ENCODE measurements at places on chromosomes 12 and 14. TPM values are rescaled to one million over a fixed set of nuclear protein-coding genes. Genes with fewer than 3 reads are reported as not detected.
A peak's percentile ranks its signal among the peaks of the same experiment; 100 is the strongest.

- DNase-seq: no peak
- H3K4me3 ChIP-seq: no peak overlapping the region
- H3K4me1 ChIP-seq: peaks cover 18% of the 10 kb centered on the region
- no peak overlapping the region for H3K27ac ChIP-seq
- no peaks in the 10 kb centered on the region for H3K36me3 ChIP-seq
- H3K27me3 ChIP-seq: no peaks in the 10 kb centered on the region
Measured at GRCh38 chr12:24894879-24895278, 54.0 kb downstream of the BCAT1 start.

GRCh38 chr12:76183459-76184186 is 99.1 kb upstream of the NAP1L1 start:
- no peaks in the 10 kb centered on the region for H3K36me3 ChIP-seq
- no peak overlapping the region for H3K4me3 ChIP-seq
- no peak overlapping the region for H3K27ac ChIP-seq
- no peaks in the 10 kb centered on the region for H3K4me1 ChIP-seq

DNA sequence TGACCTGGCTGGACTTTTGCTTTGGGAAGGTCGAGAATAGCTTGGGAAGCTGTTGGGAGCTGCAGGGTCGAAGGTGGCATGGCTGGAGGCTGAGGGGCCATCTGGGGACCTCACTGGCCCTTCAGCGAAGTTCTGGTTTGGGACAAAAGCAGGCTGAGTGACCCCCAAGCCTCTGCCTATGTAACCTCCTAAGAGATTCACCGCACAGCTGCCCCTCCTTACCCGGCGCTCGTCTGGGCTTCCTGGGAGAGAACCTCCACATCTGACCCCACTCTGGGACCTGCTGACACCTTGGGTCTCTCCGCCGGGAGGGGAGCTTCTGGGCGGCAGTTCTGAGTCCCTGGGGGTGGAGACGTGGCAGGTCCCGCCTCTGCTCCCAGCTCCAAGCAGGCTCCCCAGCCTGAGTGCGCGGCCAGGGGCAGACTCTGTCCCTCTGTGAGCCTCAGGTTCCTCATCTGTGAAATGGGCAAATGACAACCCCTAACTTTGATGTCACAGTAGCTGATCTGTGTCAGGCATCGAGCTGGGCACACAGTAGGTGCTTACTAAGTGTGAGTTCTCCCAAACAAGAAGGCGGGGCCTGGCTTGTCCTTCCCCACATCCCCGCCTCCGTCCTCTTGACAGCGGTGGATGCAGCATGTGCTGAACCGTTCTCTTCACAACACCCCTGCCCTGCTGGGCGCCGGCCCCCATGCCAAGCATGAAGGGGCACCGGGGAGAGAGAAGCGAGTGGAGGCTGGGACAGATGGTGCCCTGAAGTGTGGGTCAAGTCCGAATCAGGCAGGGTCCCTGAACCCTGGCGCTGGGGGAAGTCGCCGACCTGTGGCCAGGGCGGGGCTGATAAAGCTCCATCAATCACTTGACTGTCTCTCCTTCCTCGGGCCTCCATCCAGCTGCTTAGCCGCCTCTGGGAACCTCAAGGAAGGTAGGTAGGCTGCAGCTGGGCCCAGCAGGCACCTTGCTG is 3.8 kb downstream of the EXOC3L4 start:
- peaks cover 20% of the 10 kb centered on the region for H3K4me1 ChIP-seq
- no peaks in the 10 kb centered on the region for H3K36me3 ChIP-seq
- H3K4me3 ChIP-seq: no peak overlapping the region
- peaks cover 40% of the 10 kb centered on the region for H3K27me3 ChIP-seq
- no peak overlapping the region for H3K27ac ChIP-seq

GRCh38 chr14:104081951-104082464 is 3.5 kb upstream of the ASPG start:
- H3K27ac ChIP-seq: no peak overlapping the region
- H3K36me3 ChIP-seq: no peaks in the 10 kb centered on the region
- DNase-seq: peak; percentile 40
- H3K27me3 ChIP-seq: peaks cover 23% of the 10 kb centered on the region

GRCh38 chr14:74936731-74937130 is 13.7 kb upstream of the RPS6KL1 start:
- H3K27ac ChIP-seq: no peak overlapping the region
- H3K36me3 ChIP-seq: no peaks in the 10 kb centered on the region
- no peak for DNase-seq
- peaks cover 54% of the 10 kb centered on the region for H3K4me1 ChIP-seq
- no peaks in the 10 kb centered on the region for H3K27me3 ChIP-seq

DNA sequence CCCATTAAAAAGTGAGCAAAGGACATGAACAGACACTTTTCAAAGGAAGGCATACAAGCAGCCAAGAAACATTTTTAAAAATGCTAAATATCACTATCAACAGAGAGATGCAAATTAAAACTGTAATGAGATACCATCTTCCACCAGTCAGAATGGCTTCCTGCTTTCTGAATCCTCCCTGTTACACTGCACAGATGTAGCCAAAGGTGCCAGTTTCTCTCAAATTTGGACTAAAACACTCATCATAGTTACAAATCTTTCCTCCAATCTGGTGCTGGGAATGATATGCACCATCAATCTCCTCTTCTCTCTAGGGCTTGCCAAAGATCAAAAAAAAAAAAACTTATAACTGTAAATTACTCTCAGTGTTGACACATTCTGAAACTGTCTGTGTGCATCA is 311.8 kb upstream of the CLEC14A start:
- H3K27me3 ChIP-seq: no peaks in the 10 kb centered on the region
- DNase-seq: no peak
- H3K36me3 ChIP-seq: no peaks in the 10 kb centered on the region
- H3K4me1 ChIP-seq: no peaks in the 10 kb centered on the region
- H3K4me3 ChIP-seq: no peak overlapping the region
- H3K27ac ChIP-seq: no peak overlapping the region

- no peak overlapping the region for H3K27ac ChIP-seq
- DNase-seq: no peak
- H3K4me1 ChIP-seq: no peaks in the 10 kb centered on the region
- H3K4me3 ChIP-seq: no peak overlapping the region
Measured at GRCh38 chr14:50501642-50502041, 30.7 kb downstream of the MAP4K5 start.

GRCh38 chr12:83027021-83027723 is 340.5 kb downstream of the TMTC2 start:
- DNase-seq: no peak
- H3K36me3 ChIP-seq: no peaks in the 10 kb centered on the region
- H3K27ac ChIP-seq: no peak overlapping the region
- H3K27me3 ChIP-seq: no peaks in the 10 kb centered on the region
- H3K4me3 ChIP-seq: no peak overlapping the region
- no peaks in the 10 kb centered on the region for H3K4me1 ChIP-seq

GRCh38 chr12:95974358-95974757 is 21.8 kb downstream of the HAL start:
- H3K27ac ChIP-seq: no peak overlapping the region
- no peaks in the 10 kb centered on the region for H3K4me1 ChIP-seq
- H3K36me3 ChIP-seq: no peaks in the 10 kb centered on the region
- no peak for DNase-seq
- no peak overlapping the region for H3K4me3 ChIP-seq

DNA sequence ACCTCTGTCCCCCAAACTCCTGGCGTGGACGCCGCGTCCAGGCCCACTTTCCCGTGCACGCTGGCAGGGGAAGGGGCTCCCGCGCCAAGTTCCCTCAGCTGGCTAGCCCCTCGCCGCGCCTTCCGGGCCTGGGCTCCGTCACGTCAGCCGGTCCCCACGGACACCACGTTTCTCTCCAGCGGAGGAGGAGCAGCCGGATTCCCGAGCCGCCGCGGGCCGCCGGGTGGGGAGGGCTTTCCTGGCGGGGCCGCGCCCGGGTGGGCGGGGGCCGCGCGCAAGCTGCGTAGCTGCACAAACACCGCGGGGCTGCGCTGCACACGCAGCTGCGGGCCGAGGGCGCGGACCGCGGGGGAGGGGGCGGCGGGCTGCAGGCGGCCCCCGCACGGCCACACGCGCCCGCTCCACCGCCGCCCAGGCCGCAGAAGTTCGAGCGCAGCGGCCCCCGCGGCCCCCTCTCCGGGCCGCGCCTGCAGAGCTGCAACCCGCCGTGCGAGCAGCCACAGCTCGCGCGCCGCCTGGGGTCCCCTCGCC is 45.1 kb upstream of the PNMA1 start:
- peaks cover 88% of the 10 kb centered on the region for H3K4me1 ChIP-seq
- peak overlapping the region; percentile 100 for H3K27ac ChIP-seq
- DNase-seq: peak; percentile 79
- no peaks in the 10 kb centered on the region for H3K27me3 ChIP-seq
- peak overlapping the region; percentile 83 for H3K4me3 ChIP-seq

DNA sequence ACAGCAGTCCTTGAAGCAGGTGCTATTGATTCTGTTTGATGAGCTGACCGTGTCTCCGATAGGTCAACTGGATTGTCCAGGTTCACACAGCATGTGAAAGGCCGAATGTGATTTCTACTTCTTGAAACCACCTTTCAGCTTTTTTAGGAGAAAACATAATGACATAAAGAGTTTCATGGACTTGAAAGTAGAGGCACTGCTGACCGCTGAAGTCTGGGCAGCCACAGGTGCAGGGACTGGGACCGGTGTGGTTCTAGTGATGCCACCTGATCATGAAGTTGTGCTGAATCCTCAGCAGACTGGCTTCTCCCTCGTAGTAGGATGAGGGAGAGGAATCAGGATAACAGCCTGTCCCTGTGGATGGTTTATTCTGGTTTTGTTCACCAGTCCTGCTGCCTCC is 108.1 kb downstream of the ETV6 start:
- H3K27ac ChIP-seq: peak overlapping the region; percentile 50
- H3K36me3 ChIP-seq: peaks cover 36% of the 10 kb centered on the region
- H3K27me3 ChIP-seq: no peaks in the 10 kb centered on the region
- no peak for DNase-seq
- peaks cover 42% of the 10 kb centered on the region for H3K4me1 ChIP-seq

- no peak for DNase-seq
- no peaks in the 10 kb centered on the region for H3K27me3 ChIP-seq
- peaks cover 50% of the 10 kb centered on the region for H3K4me1 ChIP-seq
- no peak overlapping the region for H3K27ac ChIP-seq
- H3K36me3 ChIP-seq: no peaks in the 10 kb centered on the region
Measured at GRCh38 chr14:74765721-74766120, 2.6 kb downstream of the YLPM1 start.

GRCh38 chr14:30016002-30016401 is 88.4 kb upstream of the PRKD1 start:
- no peak for DNase-seq
- no peak overlapping the region for H3K4me3 ChIP-seq
- no peaks in the 10 kb centered on the region for H3K4me1 ChIP-seq
- no peak overlapping the region for H3K27ac ChIP-seq
- H3K27me3 ChIP-seq: no peaks in the 10 kb centered on the region
- H3K36me3 ChIP-seq: no peaks in the 10 kb centered on the region

GRCh38 chr14:72616811-72617210 is 277.1 kb downstream of the DPF3 start:
- no peak overlapping the region for H3K4me3 ChIP-seq
- DNase-seq: no peak
- H3K27ac ChIP-seq: no peak overlapping the region
- no peaks in the 10 kb centered on the region for H3K4me1 ChIP-seq

- DNase-seq: no peak
- H3K4me3 ChIP-seq: no peak overlapping the region
- H3K4me1 ChIP-seq: no peaks in the 10 kb centered on the region
- H3K36me3 ChIP-seq: no peaks in the 10 kb centered on the region
- peaks cover 6% of the 10 kb centered on the region for H3K27me3 ChIP-seq
Measured at GRCh38 chr12:5783289-5783920, 161.7 kb downstream of the ANO2 start.

DNA sequence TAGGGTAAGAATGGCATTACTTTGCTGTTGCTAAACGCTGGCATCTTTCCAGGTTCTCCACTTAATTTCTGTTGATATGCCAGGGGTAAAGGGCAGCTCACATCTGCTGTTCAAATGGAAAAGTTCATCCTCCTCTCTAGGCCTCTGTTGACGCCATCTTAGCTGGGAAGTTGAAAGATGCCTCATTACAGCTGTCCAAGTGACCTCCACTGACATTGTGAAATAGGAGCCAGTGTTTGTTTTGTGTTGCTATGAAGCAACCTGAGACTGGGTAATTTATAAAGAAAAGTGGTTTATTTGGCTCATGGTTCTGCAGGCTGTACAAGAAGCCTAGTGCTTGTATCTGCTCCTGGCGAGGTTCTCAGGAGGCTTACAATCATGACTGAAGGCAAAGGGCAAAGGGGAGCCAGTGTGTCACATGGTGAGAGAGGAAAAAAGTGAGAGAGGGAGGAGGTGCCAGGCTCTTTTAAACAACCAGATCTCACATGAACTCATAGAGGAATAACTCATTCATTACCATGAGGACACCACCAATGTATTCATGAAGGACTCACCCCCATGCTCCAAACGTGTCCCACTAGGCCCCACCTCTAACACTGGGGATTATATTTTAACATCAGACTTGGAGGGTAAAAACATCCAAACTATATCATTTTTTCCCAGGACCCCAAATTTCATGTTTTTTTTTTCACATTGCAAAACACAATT is 3.2 kb upstream of the ADAM21 start:
- H3K36me3 ChIP-seq: no peaks in the 10 kb centered on the region
- no peaks in the 10 kb centered on the region for H3K4me1 ChIP-seq
- no peak for DNase-seq

DNA sequence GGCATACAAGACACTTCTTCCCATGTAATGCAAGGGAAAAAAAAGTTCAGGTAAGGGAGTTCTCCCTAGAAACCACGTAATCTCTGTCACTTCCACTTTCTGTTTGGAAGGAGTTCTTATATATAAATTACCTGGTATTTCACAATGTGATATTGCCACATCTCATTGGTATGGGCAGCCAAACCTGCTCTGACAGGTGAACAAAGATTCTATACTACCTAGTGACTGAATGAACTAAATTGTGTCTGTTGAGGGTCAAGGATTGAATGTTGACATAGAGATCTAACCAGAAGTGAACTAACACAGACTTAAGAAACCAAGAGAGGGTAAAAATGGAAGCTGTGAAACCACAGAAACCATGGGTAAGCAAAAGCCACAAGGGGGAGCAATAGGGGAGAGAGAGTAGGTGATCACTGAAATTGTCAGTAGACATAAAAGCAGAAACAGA is 161.3 kb downstream of the RPL10L start:
- no peak for DNase-seq
- H3K27ac ChIP-seq: no peak overlapping the region
- H3K27me3 ChIP-seq: no peaks in the 10 kb centered on the region
- H3K36me3 ChIP-seq: no peaks in the 10 kb centered on the region
- no peaks in the 10 kb centered on the region for H3K4me1 ChIP-seq
- no peak overlapping the region for H3K4me3 ChIP-seq

- H3K4me1 ChIP-seq: no peaks in the 10 kb centered on the region
- no peaks in the 10 kb centered on the region for H3K36me3 ChIP-seq
- no peak overlapping the region for H3K4me3 ChIP-seq
- no peak for DNase-seq
Measured at GRCh38 chr14:37864861-37865718, 269.7 kb downstream of the TTC6 start.

GDF3 gene
- total RNA-seq: 0.30 TPM

IRAK3 gene
- 50.7 TPM for total RNA-seq

KCNC2 gene
- total RNA-seq: not detected

EIF2S3B gene
- total RNA-seq: 0.68 TPM

MDGA2 gene
- total RNA-seq: 0.24 TPM

LRRC10 gene
- total RNA-seq: not detected

FAR2 gene
- total RNA-seq: 23.7 TPM

GLI1 gene
- 0.21 TPM for total RNA-seq

COX8C gene
- total RNA-seq: not detected

RDH12 gene
- 0.38 TPM for total RNA-seq

SALL2 gene
- 7.1 TPM for total RNA-seq

RGS6 gene
- 2.5 TPM for total RNA-seq

NOVA1 gene
- total RNA-seq: 3.4 TPM

TMCC3 gene
- 9.7 TPM for total RNA-seq

Measured in lower lobe of right lung (tissue), 2 donors.